NT2/D1 (cell line): ENCODE measurements at places on chromosomes 1 and 21.
A peak's percentile ranks its signal among the peaks of the same experiment; 100 is the strongest.

- DNase-seq: peak; percentile 36
Measured at GRCh38 chr1:87642581-87643221, 314.0 kb downstream of the LMO4 start.

DNA sequence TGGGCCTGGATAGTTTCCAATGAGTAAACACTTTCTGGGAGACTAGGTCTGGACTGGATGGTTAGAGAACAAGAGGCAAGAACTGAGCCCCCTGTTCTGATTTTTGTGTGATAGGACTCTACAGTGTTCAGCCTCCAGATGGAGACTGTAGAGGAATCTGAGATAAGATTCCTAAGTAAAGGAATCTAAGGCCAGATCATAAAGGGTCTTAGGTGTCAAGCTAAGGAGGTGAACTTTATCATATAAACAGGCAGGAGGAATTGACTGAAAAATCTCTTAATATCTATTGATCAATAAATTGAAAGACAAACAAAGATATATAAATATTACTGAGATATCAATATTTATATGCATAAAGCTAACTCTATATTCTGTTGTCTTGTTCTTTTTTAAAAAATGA is 449.1 kb upstream of the DAB1 start:
- no peak for DNase-seq

DNA sequence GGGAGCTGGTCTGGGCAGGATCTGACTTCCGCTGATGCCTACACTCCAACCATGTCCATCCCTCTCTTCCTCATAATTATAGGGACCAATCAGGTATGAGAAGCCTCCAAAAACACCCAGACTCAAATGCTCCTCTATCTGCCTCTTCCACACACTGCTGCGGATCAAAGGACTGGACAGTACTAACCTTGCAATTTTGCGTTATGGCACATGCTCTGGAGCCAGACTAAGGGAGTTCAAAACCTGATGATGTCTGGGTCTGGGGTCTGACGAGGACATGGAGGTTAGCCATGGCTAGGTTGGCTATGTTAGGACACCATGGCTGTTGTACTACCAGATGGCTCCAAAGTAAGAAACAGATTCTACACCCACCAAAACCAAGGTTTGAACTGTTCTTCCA is 10.3 kb downstream of the GPN2 start:
- DNase-seq: no peak

DNA sequence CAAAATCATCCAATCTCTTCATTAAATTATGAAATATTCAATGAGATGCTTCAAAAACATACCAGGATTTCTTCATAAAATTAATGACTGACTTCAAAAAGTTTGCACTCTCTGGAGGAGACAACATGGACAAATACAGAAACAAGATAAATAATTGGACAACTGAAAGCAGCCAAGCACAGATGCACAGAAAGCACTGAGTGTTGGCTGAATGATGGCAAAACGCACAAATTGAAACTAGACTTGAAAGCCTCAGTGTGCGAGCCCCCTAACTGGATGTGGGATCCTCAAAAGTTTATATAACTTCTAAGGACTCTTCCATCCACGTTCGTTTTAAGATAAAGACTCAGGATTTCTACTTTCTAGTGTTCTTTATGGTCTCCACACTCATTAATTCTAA is 27.9 kb downstream of the RGS18 start:
- DNase-seq: no peak

DNA sequence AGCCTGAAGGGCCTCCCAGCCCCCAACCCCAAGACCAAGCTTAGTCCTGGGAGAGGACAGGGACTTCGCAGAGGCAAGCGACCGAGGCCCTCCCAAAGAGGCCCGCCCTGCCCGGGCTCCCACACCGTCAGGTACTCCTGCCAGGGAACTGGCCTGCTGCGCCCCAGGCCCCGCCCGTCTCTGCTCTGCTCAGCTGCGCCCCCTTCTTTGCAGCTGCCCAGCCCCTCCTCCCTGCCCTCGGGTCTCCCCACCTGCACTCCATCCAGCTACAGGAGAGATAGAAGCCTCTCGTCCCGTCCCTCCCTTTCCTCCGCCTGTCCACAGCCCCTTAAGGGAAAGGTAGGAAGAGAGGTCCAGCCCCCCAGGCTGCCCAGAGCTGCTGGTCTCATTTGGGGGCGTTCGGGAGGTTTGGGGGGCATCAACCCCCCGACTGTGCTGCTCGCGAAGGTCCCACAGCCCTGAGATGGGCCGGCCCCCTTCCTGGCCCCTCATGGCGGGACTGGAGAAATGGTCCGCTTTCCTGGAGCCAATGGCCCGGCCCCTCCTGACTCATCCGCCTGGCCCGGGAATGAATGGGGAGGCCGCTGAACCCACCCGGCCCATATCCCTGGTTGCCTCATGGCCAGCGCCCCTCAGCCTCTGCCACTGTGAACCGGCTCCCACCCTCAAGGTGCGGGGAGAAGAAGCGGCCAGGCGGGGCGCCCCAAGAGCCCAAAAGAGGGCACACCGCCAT is 21.9 kb upstream of the ARF1 start:
- peak; percentile 54 for DNase-seq

GRCh38 chr1:245248231-245248731 is 93.5 kb downstream of the KIF26B start:
- DNase-seq: no peak

DNA sequence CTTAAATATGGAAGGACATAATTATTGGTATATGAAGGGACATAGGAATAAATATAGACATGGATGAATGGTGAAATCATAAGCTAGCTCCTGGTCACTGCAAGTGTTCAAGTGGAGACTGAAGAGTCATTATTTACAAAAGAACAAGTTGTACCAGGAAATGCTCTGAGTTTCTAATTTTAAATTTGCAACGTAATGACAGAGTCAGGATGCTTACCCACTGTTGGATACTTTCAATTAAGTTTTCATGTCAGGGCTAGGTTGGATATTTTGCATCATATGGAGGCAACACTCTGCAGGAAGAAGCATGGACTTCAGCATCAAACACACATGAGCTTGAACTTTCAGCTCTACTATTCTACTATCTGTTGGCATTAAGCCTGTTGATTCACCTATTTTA is 499.6 kb upstream of the C1orf87 start:
- no peak for DNase-seq

DNA sequence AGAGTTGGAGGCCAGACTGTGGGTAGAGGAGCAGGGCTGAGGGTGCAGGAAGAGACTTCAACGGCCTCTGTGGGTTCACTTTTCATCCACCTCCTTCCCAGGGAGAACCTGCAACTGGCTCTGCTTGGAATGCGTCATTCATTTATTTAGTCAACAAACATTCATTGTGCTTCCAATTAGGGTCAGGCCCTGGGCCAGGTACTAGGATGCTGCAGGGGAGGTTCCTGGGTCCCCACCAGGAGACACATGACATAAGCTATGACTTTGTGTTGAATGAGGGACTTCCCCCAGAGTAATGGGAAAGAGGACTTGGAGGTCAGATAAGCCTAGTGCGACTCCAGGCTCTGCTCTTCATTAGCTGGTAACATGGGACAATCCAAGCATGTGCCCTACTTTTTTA is 46.3 kb upstream of the RPL11 start:
- DNase-seq: no peak

- DNase-seq: no peak
Measured at GRCh38 chr1:218783131-218783530, 390.5 kb upstream of the LYPLAL1 start.

GRCh38 chr1:150516050-150516591 is 569 bp downstream of the FALEC start:
- no peak for DNase-seq

DNA sequence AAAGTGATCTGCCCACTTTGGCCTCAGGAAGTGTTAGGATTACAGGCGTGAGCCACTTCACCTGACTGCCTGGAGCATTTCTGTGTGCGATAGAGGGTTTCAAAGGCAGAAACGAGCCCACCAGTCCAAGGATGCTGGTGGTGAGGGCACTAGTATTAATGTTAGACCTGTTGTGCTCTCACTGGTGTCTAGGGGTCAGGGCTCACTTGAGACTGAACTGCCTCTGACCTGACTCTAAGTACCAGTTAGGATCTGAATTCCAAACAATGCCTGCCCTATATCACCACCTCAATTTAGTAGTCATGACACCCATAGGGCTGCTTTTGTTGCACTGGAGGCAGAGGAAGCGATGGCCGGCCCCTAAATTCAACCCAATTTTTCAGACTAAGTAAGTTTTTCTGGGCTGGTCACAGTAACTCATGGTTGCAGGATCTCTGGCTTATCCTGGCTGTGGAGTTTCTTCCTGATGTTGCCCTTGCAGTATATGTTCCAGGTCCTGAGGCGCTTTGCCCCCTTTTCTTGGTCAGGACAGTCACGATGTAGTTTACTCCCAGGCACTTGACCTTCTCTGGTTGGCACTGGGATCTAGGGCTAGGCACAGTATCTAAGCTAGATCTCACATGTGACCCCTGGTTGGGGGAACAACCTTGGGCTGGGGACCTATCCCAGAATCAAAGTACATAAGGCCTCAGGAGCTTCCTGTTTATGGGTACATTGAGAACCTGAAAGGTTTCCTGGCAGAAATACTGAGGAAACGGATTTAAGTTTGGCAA is 4.5 kb downstream of the CCDC17 start:
- DNase-seq: no peak

- no peak for DNase-seq
Measured at GRCh38 chr1:201990427-201990826, 8.0 kb downstream of the RNPEP start.

GRCh38 chr1:218456444-218456843 is 111.3 kb downstream of the TGFB2 start:
- no peak for DNase-seq

DNA sequence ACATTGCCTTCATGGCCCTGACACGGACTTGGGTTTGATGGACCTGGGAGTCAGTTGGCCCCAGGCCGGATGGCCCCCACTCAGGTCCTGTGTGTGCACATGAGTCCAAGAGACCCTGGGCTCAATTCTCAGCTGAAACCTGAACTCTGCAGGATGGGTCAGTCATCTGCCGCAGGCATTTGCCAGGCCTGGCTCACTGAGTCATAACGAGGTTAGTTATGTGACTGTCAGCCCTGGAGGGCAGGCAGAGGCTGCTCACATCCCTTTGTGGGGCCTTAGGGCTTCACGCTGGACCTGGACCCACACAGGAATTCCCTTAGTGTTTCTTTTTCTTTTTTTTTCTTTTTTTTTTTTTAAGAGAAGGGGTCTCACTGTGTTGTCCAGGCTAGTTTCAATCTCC is 46.5 kb downstream of the PSMG1 start:
- DNase-seq: no peak

DNA sequence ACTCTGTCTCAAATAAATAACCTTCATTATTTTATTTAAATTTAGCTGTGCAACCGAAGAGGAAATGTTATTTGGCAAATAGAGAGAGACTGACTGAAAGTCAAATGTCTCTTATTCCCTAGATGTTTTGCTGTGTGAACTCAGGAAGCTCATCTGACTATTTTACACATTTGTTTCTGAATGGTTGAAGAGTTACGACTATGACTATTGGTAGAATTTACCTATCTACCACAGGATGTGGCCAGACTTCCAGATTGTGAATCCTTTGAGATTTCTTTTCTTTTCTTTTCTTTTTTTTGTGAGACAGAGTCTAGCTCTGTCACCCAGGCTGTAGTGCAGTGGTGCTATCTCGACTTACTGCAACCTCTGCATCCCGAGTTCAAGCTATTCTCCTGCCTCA is 5.3 kb upstream of the SDE2 start:
- no peak for DNase-seq

- no peak for DNase-seq
Measured at GRCh38 chr21:28893687-28894086, 99.0 kb downstream of the LTN1 start.

DNA sequence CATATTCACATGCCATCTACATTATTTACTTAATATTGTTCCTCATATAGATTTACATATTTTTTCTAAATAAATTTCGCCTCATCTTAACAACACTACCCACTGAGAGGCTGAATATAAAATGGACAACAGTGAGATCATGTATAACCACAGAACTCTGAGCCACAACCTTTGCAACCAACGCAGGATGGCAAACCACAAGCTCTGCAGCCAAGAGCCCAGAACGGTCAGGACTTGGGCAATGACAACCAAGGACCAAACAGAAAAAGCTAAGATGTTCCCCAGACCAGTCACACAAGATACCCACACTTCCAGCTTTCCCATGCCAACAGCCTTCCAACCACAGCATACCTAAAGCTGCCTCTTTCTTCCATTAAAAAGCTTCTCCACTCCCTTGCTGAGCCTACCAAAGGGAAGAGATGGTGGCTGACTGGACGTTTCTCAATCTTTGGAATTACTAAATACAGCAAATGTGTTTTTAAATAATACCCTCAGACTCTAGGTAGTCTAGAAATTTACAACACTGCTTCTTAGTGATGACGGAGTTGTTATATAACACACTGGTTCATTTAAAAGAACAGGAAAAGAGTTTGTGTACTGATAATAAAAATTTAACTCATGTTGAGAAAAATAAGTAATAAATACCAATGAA is 117.9 kb downstream of the AKT3 start:
- no peak for DNase-seq

DNA sequence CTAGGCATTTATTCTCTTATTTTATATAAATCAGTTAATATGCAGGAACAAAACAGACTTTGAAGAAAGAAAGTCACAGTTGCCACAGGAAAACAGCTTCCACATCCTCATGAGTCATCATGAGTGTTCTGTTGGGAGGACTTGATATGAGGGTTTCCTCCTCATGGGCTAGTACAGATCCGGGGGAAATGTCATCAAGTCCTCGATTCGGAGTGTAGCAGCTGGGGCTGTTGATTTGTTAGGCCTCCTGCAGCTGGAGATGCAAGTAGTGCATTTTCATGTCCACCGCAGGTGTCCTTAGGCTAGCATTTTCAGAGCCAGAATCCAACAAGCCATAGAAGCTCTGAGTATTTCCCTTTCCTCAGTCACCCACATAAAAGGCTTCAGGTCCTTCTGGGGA is 36.7 kb downstream of the ADAM30 start:
- no peak for DNase-seq

DNA sequence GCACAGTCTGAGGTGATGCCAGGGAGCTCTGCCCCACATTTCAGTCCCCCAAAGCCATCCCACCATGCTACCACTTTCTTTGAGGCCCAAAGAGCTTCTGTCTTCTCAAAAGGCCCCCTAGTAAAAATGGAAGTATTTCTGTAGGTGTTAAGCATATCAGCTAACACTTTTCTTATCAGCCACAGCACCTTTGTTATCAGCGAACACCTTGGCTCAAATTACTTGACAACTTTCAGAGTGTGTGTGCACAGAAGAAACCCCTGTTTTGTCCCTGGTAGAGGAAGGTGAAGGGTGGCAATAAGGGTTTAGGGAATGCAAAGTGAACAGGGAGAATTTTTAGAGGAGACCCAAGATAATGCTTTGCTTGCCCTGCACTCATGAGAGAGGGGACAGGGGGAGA is 54.8 kb upstream of the GJA8 start:
- no peak for DNase-seq

GRCh38 chr21:14273736-14274538 is 58.0 kb downstream of the RBM11 start:
- DNase-seq: no peak
